IMR-90 (cell line): ENCODE measurements at places on chromosomes 2 and 18.

GRCh38 chr18:51878724-51879123, 461.3 kb upstream of the DCC start:
- DNase-seq: no peak

DNA sequence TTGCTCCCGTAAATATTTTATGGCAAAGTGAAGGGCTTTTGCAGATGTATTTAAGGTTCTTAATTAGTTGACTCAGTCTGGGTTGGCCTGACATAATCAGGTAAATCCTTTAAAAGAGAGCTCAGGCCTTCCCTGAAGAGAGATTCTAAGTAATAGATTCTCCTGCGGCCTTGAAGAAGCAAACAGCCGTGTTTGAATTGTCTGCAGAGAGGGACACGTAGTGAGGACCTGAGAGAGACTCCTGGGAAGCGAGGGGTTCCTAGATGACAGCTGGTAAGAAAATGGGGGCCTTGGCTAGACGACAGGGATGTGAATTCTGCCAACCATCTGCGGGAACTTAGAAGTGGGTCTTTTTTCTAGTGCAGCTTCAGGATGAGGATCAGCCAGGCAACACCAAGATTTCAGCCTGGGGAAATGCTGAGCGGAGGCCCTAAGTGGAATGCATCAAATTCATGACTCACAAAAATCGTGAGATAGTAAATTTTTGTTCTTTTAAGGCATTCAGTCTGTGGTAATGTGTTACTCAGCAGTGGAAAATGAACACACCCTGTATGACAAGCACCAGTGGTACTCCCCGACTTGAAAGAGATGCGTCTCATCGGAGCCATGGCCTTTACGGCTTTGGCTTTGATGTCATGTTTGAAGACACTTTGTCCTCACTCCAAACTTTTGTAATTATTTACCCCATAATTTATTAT, 62.1 kb upstream of the SMIM21 start:
- peak; percentile 98 for DNase-seq

- no peak for DNase-seq
Measured at GRCh38 chr2:190972213-190972612, 41.8 kb downstream of the STAT1 start.

DNA sequence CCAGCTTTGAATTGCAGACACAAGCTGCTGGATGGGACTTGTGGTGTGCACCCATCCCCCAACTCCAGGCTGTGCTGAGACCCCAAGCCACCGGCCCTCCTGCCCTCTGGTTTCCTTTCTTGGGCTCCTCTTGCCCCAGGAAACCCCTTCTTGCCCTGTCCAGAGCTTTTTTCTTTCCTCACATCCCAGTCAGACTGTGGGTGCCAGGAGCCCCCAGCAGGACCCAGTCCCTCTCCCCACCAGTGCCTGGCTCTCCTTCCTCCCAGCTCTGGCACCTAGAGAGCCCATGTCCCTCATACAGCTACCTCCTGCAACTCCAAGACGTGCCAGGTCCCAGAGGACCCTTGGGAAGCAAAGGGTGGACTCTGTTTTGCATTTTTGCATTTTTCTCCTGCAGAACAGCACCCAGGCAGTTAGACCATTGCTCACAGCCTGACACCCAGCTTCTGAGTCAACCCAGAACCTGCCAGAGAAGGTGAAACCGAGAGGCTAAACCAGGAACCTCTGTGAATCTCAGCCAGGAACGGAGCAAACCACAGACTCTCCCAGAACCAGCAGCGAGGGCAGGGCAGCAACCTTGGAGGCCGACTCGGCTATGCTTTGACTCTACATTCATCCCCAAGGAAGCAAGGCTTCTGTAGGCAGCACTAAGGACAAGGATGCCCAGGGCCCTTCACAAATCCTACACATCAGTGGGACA, 221.1 kb downstream of the ANAPC1 start:
- peak; percentile 10 for DNase-seq

- peak; percentile 33 for DNase-seq
Measured at GRCh38 chr18:9419956-9420631, 55.2 kb upstream of the RALBP1 start.

GRCh38 chr2:29689666-29690065, 231.7 kb downstream of the ALK start:
- DNase-seq: no peak

GRCh38 chr2:39266139-39266805, 22.5 kb upstream of the CDKL4 start:
- peak; percentile 36 for DNase-seq

GRCh38 chr2:216927163-216927562, 67.3 kb upstream of the TNP1 start:
- DNase-seq: no peak

- no peak for DNase-seq
Measured at GRCh38 chr2:239519921-239520585, 119.2 kb upstream of the HDAC4 start.

DNA sequence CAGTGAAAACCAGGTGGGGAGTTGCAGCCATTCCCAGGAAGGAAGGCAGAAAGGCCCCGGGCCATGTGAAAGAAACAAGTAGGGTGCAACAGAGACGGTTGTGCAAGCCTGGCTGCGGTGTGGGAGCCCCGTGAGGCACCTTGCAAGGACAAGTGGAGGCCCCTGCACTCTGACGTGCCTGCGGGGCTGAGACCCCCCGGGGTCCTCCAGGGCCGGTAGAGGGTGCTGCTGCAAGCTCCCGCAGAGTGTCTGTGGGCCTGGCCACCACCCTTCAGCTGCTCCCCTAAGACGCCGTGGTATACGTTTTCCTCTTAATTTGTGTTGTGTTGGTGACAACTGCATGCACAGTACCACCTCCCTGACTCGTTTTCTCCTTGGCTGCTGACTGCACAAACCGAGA, 27.4 kb upstream of the MC5R start:
- DNase-seq: no peak

GRCh38 chr18:10453261-10453805, 1.1 kb upstream of the APCDD1 start:
- DNase-seq: no peak

- DNase-seq: no peak
Measured at GRCh38 chr2:145220496-145220895, 700.6 kb upstream of the ZEB2 start.

- no peak for DNase-seq
Measured at GRCh38 chr2:44768438-44769236, 172.9 kb upstream of the SIX3 start.

GRCh38 chr2:33133454-33133952, 186.8 kb downstream of the LTBP1 start:
- peak; percentile 75 for DNase-seq

DNA sequence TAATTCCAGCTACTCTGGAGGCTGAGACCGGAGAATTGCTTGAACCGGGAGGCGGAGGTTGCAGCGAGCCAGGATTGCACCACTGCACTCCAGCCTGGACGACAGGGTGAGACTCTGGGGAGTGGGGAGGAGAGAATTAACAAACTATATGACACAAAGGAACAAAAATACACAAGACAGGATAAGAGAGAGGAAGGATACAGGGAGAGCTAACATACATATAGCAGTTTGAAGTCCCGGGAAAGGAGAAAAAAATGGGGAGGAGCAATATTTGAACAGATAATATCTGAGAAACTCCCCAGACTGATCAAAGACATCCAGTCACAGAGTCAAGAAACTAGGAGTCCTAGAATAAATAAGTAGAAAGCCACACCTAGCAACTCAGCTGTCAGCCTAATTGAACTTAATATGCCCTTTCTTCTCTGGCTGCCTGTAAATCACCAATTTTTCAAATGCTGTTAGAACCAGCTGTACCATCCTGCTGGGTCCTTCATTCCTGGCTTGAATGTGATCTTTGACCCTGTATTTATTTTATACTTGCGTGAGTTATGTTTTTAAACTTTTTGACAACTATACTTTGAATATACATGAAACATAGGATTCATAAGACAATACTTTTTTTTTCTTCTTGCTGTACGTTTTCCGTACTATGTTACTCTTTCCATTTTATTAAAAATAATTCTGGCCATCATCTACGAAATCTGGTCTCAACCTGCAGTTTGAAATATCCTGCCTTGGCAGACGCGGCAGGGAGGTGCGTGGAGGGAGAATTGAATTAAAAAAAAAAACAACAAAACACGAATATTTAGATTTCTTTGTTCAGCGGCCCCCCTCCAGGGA, 876 bp upstream of the CYP27A1 start:
- no peak for DNase-seq

DNA sequence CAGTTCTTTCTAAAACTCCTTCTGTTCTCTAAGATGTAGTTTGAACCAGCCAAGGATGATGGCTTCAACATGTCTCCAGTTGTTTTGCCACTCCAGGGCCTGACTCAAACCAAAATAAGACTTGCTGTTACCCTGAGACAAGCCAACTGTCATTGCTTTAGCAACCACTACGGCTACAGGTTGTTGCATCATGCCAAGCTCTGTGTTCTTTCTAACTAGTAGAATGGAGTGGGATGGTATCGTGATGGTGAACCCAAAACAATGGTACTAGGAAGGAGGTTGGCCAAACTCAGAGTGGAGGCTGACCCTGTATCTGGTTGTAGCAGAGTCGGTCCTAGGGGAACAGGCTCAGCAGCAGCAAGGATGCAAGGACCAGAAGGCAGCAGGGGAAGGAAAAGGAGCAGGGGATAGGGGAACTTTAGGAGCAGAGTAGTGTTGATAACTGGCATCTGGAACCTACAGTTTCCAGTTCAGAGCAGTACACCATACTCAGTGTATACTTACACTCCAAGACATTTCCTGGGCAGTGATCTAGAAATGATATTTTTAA, 51.6 kb downstream of the PDK1 start:
- DNase-seq: peak; percentile 37

DNA sequence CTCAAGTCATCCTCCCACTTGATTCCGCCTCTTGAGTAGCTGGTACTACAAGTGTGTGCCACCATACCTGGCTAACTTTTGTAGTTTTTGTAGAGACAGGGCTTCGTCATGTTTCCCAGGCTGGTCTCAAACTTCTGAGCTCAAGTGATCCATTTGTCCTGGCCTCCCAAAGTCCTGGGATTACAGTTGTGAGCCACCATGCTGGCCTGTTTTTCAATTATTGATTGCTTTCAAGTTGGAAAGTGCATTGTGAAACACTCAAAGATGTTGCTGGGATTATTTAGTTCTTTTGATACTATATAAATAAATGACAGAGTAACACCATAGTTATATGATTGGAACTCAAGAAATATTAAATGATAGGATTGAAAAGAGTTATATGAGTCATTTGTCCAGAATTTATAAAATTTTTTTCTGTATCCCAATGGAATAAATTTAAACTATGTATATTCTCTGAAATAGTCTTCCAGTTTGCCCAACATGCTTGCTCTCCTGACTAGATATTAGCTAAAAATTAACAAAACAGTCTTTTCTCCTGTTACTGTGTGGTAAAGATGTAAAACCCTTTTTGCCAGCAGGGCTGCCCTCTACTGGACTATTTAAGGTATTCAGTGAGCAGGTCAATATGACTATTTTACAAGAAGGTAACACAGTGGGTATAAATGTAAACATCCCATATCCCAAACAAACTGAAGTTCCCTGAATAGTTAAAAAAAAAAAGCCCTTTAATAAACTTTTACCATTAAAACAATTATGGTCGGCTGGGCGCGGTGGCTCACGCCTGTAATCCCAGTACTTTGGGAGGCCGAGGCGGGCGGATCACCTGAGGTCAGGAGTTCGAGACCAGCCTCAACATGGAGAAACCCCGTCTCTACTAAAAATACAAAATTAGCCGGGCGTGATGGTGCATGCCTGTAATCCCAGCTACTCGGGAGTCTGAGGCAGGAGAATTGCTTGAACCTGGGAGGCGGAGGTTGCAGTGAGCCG, 42.7 kb downstream of the ACSL3 start:
- DNase-seq: peak; percentile 73

DNA sequence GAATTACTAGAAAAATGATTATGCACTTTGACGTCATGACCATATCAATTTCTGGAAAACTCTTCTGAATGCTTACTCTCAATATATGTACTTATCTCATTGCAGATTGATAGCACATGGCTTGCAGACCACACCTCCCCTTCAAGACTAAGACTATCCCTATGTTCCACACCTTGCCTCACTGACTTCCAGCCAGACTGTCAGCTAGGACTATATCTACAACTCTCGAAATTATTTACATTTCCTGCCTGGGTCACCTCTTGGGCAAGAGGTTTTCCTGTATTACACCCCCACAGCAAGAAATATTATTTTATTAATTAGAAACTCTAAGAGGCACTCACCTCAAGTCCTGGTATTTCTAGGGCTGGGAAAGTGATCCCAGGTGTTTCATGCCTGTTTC, 236.6 kb downstream of the CYRIA start:
- DNase-seq: no peak

- DNase-seq: no peak
Measured at GRCh38 chr2:32719933-32720716, 92.3 kb downstream of the TTC27 start.

GRCh38 chr2:220034426-220035130, 407.1 kb downstream of the SLC4A3 start:
- DNase-seq: peak; percentile 72

- no peak for DNase-seq
Measured at GRCh38 chr2:178412047-178412446, 38.9 kb downstream of the PRKRA start.

- no peak for DNase-seq
Measured at GRCh38 chr2:179017773-179018357, 32.1 kb downstream of the CCDC141 start.

DNA sequence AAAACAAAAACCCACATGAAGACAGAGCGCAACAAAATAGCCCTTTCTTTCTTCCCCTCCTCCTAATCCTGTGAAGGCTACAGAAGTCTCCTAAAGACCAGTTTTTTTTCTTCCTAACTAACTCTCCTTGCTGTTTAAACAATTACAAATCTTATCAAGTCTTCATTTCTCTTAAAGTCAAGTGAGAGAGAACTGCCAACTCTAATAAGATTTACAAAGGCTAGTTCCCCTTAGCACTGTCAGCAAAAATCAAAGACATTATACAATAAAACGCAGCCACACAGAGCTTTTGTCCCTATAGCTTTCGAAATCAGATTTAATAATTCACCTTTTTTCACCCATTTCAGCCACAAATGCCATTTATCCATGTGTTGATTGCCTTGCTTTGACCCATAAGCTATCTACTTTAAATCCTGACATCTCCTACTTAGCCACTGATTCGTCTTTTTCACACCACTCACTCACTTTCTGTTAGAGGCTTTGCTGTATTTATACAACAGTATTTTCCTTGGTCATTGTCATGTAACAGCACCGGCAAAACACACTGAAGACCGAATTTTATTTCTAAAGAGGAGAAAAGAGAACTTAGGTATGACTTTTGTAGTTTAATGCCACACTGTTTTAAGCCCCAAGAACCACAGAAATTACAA, 5.9 kb downstream of the NRXN1 start:
- no peak for DNase-seq

DNA sequence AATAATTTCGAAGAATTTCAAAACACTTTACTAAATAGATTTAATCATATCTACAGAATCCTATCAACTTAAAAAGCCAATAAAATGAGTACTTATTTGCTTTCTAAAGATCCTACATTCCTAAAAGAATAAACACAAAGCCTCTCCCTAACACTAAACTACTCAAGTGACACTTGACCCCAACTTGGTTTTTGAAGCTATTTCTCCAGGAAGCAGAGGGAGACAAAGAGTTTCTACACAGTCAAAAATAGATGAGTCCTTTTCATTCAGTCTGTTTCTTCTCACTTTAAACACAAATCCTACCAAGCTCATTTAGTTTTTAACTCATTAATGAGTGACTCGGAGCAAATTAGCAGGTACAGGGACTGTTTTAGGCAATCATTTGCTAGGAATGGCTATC, 2.1 kb downstream of the ATL2 start:
- no peak for DNase-seq
